ENCODE measurements at places on chromosomes 3 and 15.

DNA sequence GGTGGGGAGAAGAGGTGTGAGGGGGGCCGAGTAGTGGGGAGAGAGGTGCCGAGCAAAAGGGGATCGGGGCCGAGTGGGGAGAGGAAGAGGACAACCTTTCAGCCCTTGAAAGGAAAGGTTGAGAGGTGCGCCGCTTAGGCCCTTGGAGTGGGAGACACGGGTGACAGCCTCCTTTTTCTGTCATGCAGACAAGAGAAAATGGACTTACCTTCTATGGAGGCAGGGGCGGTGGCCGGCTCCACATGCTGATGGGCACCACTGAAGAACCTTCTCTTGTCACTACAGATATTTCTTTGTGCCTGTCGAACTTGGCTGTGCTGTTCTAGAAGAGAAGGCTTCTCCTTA lies 421 bp downstream of the KLHL18 start:
- DNase-seq, result peak; percentile 24

DNA sequence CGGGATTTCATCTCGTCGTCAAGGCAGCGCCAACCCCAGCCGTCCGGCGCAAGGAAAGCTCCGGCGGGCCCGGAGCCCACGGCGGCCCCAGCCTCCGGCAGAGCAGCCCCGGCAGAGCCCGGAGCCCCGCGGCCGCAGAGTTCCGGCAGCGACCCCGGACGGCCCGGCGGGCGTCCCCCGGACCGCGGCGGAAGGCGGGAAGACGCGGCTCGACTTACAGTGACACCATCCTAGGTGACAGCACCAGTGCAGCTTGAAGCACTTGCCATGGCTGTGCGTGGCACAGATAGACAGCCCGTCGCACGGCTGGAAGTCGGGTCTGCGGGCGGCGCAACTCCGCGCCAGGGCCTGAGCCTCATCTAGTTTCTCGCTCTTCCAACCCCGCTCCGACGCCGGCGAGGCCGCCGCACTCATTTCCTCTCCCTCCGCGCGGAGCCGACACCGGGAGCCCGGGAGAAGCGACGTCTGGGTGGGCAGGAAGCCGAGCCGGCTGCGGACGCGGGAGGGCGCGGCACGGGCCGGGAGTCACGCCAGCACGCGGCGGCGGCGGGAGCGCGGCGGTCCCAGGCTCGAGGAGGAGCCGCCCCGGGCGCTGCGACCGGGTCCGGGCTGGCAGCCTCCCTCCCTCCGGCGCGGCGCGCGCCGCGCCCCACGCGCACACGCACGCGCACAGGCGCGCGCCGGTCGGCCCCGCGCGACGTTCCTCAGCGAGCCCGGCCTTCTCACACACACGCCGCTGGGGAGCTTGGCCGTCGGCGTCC lies at the start of gene C3orf70:
Gene C3orf70 (minus strand): TSS at position 651 of the 761 bp plus-strand sequence. CDS start 237 bp downstream, at position 414.
- DNase-seq, result peak; percentile 60

DNA sequence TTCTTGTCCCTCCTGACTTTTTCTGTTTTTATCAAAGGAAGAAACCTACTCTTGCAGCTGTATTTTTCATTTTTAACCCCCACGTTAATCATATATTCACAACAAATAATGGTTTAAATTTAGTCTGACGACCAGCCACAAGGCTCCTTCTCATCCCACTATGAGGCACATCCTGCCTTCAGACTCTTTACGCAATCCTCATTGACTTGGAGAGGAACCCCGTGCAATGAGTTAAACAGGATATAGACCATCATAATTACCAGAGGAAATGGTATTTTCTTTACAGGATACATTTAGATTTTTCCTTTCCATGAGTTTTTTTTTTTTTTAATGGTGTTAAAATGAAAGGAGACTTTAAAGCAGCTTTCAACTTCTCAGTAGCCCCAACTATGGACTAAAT lies 68.5 kb downstream of the WWTR1 start:
- DNase-seq, result peak; percentile 87

GRCh38 chr15:69082554-69082953 lies 68.1 kb downstream of the NOX5 start:
- DNase-seq, result no peak

- peak; percentile 94 for DNase-seq
Measured at GRCh38 chr3:27544372-27544865, 60.2 kb upstream of the SLC4A7 start.

DNA sequence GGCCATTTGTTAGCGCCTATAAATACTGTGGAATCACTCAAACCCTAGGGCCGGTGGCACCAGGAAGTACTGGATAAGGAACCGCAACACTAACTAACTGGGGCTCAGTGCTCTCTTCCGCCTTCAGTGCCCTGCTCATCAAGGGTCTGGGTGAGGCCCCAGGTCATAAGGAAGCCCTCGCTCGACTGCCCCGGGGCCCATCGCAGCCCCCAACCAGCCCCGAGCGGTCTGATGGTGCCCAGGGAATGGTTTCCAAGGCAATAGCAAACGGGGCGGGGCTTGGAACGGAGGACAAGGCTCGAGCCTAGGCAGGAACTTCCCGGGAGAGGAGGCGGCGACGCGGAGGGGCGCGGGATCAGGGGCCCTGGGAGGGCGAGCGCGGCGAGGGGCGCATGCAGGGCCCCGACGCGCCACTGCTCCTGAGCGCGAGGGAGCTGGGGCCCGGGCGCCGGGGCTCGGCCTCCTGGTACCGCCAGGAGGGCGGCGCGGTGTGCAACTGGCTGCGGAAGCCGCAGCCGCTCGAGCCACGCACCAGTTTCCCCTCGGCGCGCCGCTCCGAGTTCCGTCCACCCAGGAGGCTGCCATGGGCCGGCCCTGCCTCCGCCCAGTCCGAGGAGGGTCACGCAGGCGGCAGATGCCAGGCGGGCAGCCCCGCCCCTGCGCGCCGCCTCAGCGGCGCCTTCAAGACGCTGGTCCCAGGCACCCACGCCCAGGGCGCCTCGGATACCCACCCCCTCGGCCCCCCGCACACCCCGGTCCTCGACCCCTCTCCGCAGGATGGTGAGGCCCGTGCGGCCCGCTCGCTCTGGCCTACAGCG lies at the start of gene TTLL3:
Gene TTLL3 (plus strand): TSS at position 648 of the 818 bp plus-strand sequence. CDS start 400 bp downstream, outside the sequence.
- peak; percentile 59 for DNase-seq

GRCh38 chr3:50617096-50617791 lies at the start of gene MAPKAPK3:
Gene MAPKAPK3, plus strand, starts transcription at chr3:50617151. Its CDS starts 415 bp downstream, at chr3:50617566.
- peak; percentile 13 for DNase-seq

GRCh38 chr15:94453227-94453988 lies 222.0 kb downstream of the MCTP2 start:
- DNase-seq, result no peak

- no peak for DNase-seq
Measured at GRCh38 chr3:13495351-13495813, 15.3 kb downstream of the HDAC11 start.

- no peak for DNase-seq
Measured at GRCh38 chr3:95002438-95003046, 939.7 kb downstream of the NSUN3 start.
